ENCODE measurements at places on chromosomes 12 and 14. TPM values are rescaled to one million over a fixed set of nuclear protein-coding genes. Genes with fewer than 3 reads are reported as not detected.

KRT86 gene
- 0.37 TPM for total RNA-seq

SDR9C7 gene
- not detected for total RNA-seq

RND1 gene
- not detected for total RNA-seq

FCF1 gene
- total RNA-seq = 25.9 TPM

CHPT1 gene
- 44.8 TPM for total RNA-seq

PMEL gene
- not detected for total RNA-seq

KCNH3 gene
- 0.08 TPM for total RNA-seq

MIP gene
- total RNA-seq = not detected

RNU4-1 gene
- total RNA-seq = under 0.01 TPM

PHETA1 gene
- total RNA-seq = 8.5 TPM

C1QL4 gene
- total RNA-seq = 1.9 TPM

BBOF1 gene
- 10.2 TPM for total RNA-seq

KERA gene
- total RNA-seq = 72.5 TPM
